ENCODE measurements at places on chromosomes 5 and 9.

- no peak for DNase-seq
Measured at GRCh38 chr5:168423971-168424370, 62.3 kb upstream of the RARS1 start.

DNA sequence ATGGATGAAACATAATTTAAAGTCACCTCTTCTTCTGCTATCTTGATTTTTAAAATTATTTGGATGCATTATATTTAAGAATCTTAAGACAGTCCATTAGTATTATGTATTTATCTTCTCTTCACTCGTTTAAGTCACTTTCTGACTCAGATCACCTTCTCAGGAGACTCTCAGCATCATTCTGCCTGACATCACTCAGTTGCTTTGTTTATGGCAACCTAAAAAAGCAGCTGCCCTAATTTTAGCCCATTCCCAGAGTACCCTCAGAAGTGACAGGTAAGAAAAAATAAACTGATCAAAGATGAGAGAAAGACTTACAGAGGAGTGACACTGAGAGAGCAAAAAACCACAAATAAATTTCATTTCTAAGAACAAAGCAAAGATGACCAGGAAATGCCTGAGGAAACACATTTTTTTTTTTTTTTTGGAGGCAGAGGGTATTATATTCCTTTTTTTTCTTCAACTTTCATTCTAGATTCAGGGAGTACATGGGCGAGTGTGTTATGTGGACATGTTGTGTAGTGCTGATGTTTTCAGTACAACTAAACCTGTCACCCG, 140.5 kb downstream of the MUSK start:
- DNase-seq = no peak

- DNase-seq = no peak
Measured at GRCh38 chr5:168156170-168156569, 135.3 kb upstream of the WWC1 start.

GRCh38 chr5:14155075-14155474, 11.9 kb downstream of the TRIO start:
- DNase-seq = no peak

- DNase-seq = no peak
Measured at GRCh38 chr5:95414451-95414850, 23.3 kb downstream of the FAM81B start.

- DNase-seq = no peak
Measured at GRCh38 chr9:109270971-109271925, 49.6 kb downstream of the EPB41L4B start.

DNA sequence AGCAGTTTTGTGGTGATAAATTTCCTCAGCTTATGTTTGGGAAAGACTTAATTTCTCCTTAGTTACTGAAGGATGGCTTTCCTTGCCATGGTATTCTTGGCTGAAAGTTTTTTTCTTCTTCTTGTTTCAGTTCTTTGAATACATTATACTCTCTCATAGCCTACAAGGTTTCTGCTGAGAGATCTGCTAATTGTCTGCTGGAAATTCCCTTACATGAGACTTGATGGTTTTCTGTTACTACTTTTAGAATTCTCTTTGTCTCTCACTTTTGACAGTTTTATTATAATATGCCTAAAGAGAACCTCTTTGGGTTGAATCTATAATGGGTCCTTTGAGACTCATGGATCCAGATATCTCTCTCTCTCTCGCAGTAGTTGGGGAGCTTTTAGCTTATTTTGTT, 693.6 kb downstream of the PRELID2 start:
- no peak for DNase-seq

GRCh38 chr5:1787472-1788047, 12.1 kb downstream of the MRPL36 start:
- no peak for DNase-seq

GRCh38 chr5:73365301-73365853, 83.2 kb downstream of the FOXD1 start:
- DNase-seq = no peak

DNA sequence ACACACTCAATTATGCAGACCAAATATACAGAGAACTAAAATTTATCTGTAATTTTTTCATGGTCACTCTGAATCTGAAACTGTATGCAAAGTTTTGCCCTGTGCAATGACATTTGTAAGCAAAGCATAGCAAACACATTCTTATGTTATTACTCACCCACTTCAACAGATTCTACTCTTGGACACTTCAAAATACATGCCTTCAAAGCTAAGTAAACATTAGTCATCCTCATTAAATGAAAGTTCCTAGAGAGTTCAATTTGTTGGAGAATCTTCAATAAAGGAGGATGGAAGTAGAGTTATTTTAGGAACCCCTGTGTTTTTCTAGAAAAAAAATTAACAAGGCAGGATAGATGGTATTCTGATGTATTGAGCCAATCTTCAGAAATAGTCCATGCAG, 639.7 kb upstream of the C9orf72 start:
- no peak for DNase-seq

GRCh38 chr5:33008751-33009418, 297.8 kb downstream of the NPR3 start:
- DNase-seq = no peak

- peak; percentile 66 for DNase-seq
Measured at GRCh38 chr9:89179895-89180734, 1.5 kb upstream of the SHC3 start.

DNA sequence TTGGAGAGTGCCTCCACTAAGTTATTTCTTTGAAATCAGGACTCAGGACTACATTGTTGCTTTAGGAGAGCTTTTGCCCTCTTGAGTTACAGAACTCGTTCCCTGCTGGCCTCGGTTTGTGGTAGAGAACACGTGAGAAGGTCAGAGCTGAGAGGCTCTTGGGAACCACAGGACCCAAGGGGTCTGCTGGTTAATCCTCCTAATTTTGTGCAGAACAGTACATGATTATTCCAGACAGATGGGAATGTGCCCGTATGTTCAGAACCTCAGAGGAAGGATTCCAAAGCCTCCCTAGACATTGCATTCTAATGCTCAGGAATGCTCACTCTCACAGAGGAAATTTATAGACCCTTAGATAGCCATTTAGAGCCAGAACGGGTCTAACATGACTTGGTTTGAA, 25.2 kb upstream of the BASP1 start:
- no peak for DNase-seq

GRCh38 chr5:60346393-60346792, 353.6 kb downstream of the DEPDC1B start:
- no peak for DNase-seq

GRCh38 chr9:128226412-128226801, 23.2 kb downstream of the DNM1 start:
- no peak for DNase-seq

DNA sequence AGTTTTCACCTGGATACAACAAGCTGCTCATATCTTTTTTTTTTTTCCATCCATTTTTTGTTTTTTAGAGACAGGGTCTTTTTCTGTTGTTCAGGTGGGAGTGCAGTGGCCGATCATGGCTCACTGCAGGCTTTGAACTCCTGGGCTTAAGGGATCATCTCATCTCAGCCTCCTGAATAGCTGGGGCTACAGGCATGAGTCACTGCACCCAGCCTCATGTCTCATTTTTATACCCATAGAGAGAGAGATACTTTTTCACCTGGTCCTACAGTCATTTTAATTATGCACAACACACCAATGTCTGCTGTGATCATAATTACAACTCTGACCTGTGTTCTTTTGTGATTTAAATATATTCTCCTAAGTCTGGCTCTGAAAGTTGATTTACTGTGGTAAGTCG, 84.4 kb downstream of the KIF4B start:
- no peak for DNase-seq

DNA sequence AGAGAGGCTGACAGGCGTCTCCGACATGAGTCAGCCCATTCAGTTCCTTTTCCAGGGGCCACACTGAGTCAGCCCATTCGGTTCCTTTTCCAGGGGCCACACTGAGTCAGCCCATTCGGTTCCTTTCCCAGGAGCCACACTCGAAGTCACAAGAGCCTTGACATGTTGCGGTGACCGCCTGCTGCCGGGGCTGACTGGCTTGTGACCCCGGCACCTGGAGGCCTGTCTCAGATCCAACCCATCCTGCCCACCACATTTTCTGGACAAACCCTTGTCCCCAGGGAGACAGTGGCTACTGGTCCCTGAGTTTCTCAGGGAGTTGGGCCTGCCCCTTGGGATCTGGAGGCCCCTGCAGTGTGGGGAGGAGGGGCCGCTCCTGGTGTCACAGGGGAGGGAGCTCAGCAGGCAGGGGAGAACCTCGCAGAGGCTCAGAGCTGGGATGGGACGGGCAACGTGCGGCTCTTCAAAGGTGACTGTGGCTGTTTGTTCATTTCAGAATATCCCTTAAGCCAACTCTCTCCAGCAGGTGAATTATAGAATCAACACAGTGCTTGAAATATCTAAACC, 40.5 kb upstream of the LPCAT1 start:
- no peak for DNase-seq
